ENCODE measurements at places on chromosomes 1 and 21.
A peak's percentile ranks its signal among the peaks of the same experiment; 100 is the strongest.

- DNase-seq, result no peak
These were observed 755.9 kb upstream of the ADGRL4 start for GRCh38 chr1:79762461-79762860.

DNA sequence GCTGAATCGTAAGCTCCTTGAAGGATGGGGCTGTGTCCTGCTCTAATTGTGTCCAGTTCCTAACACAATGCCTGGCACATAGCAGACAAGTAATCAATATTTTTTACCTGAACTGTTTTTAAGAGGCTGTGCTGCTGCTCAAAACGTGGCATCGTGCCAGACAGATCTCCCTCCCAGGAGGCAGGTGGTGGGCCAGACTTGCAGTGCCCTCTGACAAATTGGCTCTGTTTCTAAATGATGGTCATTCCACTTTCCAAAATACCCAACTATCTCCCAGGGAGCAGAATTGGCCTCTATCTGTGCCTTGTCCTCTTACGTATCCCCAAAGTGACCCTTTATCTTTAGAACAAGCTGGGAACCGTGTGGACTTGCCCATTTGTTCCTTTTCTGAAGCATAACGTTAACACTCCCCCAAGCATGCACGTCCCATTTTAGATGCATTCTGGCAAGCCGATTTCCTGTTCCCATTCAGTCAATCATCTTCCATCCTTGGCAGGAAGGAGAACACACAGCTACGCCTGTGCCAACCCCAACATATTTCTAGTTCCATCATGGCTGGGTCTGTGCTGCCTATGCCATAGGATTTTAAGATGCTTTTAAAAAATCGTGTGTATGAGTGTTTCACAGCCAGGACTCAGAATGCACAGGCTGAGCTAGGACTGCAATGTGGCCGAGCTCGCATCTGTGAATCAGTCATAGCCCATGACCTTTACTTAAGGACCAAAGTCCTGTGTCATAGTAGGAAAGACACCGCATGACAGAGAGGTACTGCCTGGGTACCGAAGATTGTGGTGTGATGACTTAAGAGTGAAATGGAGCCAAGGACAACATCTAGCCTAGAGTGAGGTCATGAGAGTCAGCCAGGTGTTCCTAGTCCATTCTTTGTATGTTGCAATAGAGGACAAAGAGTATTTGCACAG, 408.6 kb downstream of the PRDM2 start:
- DNase-seq, result no peak

GRCh38 chr1:243959998-243960397, 91.1 kb upstream of the ZBTB18 start:
- DNase-seq, result no peak

DNA sequence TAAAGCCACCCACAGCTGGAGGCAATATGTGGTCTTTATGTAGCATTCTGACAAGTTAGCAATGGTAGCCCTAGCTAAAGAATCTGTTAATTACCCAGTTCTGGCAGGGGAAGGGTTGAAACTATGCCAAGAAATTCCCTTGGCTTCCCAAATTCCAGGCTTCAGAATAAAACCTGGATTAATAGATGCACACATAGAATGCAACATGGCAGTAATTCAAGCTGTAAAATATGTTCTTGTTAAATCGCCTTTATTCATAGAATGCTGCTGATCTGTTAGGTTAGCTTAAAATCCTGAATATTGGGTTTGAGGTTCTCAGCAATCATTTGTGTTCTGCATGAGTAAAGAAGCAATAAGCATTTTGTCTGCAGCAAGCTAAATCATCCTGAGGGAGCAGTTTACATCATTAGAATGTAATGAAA, 80.1 kb downstream of the ZNF326 start:
- DNase-seq, result no peak

GRCh38 chr1:154966111-154966510, 4.4 kb downstream of the SHC1 start:
- no peak for DNase-seq

GRCh38 chr1:200850554-200850953, 22.2 kb upstream of the GPR25 start:
- DNase-seq, result no peak

- peak; percentile 52 for DNase-seq
These were observed 3.6 kb downstream of the CERS2 start for GRCh38 chr1:150970808-150971582.

DNA sequence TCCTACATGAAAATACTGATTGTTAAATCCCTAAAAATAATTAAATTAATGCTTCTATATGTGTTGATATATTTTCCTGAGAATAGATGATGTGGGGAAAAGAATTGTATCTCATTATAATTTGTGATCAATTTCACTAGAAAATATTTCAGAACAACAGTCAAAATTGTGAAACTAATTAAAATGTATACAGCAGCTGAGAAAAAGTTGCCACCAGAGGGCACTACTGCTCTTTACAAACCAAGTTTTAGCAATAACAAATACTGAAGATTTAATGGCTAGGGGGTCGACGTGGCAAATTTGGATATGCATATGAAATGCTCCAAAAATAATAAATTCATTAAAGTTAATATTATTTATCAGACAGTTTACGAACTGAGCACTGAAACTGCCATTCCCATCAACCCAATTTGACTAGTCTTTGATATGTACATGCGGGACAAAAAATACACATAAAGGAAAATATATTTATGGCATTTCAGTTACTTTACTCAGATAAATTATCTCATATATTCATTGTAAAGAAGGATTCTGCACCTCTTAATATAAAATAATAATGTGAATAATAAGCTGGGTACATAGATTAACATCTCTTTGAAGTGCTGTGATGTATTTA, 96.3 kb upstream of the TMPRSS15 start:
- peak; percentile 52 for DNase-seq

DNA sequence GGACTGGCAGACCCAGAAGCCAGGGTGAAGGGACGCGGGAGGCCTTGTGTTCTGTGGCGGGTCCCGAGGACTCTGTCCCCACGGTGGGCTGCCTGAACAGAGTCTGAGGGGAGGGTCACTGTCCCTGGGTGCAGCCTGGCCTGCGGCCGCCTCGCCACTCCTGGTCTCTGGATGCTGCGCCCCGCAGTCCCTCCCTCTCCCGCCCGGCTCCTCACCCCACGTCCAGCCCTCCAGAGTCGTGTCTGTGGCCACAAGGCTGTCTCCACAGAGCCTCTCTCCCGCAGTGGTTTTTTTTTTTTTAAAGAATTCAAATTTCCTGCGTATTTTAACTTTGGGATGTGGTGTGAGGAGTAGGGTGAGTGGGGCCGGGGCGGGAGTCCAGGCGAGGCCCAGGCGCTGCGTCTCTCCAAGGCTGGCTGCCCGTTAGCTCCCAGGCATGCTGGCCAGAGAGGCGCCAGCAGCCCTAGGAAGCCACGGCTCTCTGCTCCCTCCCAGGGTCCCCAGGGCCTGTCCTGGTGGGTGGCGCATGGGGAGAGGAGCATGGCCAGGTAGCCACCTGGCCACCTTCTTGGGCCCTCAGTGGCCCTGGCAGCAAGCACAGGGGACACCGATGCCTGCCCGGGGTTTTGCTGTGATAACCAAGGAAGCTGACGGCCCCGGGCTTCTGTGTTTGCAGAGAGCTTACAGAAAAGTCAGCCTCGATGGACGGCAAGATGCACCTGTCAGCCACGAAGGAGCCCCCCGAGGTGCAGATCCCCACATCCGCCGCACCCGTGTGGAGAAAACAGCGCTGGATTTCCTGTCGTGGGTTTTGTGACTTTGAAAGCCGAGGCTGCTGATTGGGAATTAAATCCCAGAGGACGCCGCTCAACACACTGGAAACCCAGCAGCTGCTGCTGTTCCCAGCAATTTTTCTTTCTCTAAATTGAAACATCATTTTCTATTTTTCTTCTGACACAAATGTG, 72.8 kb downstream of the MORN1 start:
- no peak for DNase-seq

DNA sequence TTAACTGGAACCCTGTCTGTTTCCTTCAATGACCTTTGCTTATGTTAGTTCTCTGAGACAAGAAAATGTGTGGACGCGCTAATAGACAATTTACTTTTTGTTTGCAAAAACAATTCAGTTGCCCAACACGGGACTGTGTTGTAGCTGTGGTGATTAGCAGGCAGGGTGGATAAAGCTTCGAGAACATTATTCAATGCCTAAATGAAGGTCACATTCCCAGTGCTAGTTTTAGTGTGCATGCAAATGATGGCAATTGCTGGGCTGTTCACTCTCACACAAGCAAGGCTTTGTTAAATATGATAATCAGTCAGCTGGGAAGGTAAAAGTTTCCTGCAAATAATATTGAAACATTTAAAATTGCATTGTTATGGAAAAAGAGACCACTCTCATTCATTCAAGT, 188.4 kb downstream of the BACH1 start:
- no peak for DNase-seq

- no peak for DNase-seq
These were observed 23.0 kb upstream of the CRP start for GRCh38 chr1:159737238-159737916.

DNA sequence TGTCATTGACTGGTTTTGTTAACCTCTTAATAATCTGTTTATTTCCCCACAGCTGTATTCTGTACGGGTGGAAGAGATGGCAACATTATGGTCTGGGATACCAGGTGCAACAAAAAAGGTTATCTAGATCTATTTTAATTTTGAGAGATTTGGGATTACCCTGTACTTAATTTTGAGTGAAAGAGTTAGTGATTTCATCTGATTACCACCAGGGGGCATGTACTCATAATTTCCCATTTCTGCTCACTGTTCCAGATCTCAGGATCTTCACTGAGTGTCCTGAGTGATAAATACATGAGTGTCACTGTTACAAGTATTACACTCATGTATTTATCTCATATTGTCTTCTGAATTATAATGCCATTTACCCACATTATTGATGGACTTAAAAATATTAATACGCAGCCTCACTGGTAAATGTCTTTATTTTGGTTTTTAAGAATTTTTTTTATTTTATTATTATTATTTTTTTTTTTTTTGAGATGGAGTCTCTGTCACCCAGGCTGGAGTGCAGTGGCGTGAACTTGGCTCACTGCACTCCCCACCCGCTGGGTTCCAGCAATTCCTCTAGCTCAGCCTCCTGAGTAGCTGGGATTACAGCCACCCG, 27.4 kb downstream of the DTL start:
- peak; percentile 65 for DNase-seq

GRCh38 chr21:44952116-44952928, 12.5 kb downstream of the SLX9 start:
- no peak for DNase-seq

DNA sequence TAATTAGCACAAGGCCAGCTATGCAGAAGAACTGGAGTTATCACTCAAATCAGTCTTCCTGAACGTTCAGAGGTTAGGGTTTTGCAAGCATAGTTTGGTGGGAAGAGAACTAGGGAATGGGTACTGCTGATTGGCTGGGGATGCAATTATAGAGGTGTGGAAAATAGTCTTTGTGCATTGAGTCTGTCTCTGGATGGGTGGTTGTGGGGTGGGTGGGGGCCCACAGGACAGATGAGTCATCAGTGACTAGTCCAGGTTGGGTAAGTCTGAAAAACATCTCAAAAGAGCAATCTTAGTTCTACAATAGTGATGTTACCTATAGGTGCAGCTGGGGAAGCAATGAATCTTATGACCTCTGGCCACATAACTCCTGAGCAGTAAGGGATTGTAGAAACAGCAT, 89.7 kb upstream of the HMCN1 start:
- DNase-seq, result no peak

GRCh38 chr21:30634906-30635305, at the start of gene KRTAP20-2:
Gene KRTAP20-2, plus strand, starts transcription at chr21:30635206. Its CDS starts 58 bp downstream, at chr21:30635264.
- DNase-seq, result no peak

DNA sequence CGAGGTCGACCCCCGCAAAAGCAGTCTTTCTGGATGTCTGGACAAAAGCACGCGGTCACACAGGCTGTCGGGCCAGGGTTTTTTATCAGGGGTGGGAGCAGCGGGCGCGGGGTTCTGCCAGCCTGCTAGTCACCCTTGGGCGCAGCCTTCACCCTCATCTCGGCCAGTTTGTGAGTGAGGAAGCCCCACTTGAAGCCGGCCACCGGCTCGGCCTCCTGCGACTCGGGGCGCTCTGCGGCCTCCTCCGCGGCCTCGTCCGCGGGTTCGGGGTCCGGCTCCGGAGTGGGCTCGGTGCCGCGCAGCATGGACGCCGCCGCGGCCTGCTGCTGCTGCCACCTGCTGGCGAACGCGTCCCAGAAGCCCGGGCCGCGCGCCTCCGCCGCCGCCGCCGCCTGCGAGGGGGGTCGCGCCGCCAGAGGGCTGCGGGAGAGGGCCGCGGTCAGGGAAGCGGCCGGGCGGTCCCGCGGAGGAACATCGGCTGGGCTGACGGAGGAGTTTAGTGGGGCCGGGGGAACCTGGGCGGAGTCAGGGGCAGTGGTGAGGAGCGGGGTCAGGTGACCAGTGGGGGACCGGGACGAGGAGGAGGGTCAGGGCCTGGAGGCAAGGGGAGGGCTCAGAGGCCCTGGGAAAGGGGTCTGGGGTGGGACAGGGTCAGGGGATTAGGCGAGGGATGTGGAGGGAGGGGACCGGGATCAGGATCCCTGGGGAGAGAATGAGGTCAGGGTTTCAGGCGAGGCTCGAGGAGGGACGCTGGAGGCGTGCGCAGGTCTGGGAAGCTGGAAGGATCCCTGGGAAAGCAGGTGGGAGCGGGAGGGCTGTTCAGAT, 4.5 kb downstream of the C1orf232 start:
- no peak for DNase-seq

- DNase-seq, result no peak
These were observed 1.9 kb downstream of the GPR25 start for GRCh38 chr1:200874694-200875093.

- DNase-seq, result no peak
These were observed 114.9 kb downstream of the VPS13D start for GRCh38 chr1:12344596-12345349.

DNA sequence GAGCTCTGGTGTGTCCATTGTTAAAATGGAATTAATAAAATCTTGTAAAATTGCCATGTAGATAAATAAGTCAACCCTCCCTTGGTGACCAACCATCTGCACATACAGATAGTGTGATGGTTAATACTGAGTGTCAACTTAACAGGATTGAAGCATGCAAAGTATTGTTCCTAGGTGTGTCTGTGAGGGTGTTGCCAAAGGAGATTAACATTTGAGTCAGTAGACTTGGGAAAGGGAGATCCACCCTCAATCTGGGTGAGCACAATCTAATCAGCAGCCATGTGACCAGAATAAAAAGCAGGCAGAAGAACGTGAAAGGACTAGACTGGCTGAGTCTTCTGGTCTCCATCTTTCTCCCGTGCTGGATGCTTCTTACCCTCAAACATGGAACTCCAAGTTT, 174.8 kb downstream of the LTN1 start:
- peak; percentile 44 for DNase-seq
